ENCODE measurements at places on chromosomes 1 and 21. TPM values are rescaled to one million over a fixed set of nuclear protein-coding genes. Genes with fewer than 3 reads are reported as not detected.

The KCNJ15 gene
- total RNA-seq, result not detected

- H3K36me3 ChIP-seq, result no peaks in the 10 kb centered on the region
- H3K27ac ChIP-seq, result no peak overlapping the region
- no peak overlapping the region for H3K4me3 ChIP-seq
Measured at GRCh38 chr1:202317941-202318925, 23.5 kb downstream of the UBE2T start.

GRCh38 chr1:100428160-100428559, 75.9 kb downstream of the CDC14A start:
- no peaks in the 10 kb centered on the region for H3K36me3 ChIP-seq
- H3K27ac ChIP-seq, result no peak overlapping the region
- peaks cover under 1% of the 10 kb centered on the region for H3K4me1 ChIP-seq
- H3K4me3 ChIP-seq, result no peak overlapping the region
- DNase-seq, result no peak
- H3K27me3 ChIP-seq, result no peaks in the 10 kb centered on the region

The OLFML2B gene
- total RNA-seq, result 3.7 TPM

The DDAH1 gene
- 32.5 TPM for total RNA-seq

The S100A14 gene
- total RNA-seq, result not detected

GRCh38 chr1:93888900-93889299, 9.9 kb upstream of the DNTTIP2 start:
- H3K27ac ChIP-seq, result no peak overlapping the region
- H3K36me3 ChIP-seq, result peaks cover 16% of the 10 kb centered on the region
- peaks cover 13% of the 10 kb centered on the region for H3K4me1 ChIP-seq
- DNase-seq, result no peak

- DNase-seq, result peak; percentile 93
- H3K4me1 ChIP-seq, result peaks cover 10% of the 10 kb centered on the region
- no peak overlapping the region for H3K27ac ChIP-seq
- H3K4me3 ChIP-seq, result peak overlapping the region; percentile 26
- H3K27me3 ChIP-seq, result no peaks in the 10 kb centered on the region
Measured at GRCh38 chr1:156146020-156146768, 7.2 kb upstream of the SEMA4A start.

The TCHHL1 gene
- total RNA-seq, result not detected

- H3K27ac ChIP-seq, result no peak overlapping the region
- no peaks in the 10 kb centered on the region for H3K27me3 ChIP-seq
- H3K36me3 ChIP-seq, result peaks cover 15% of the 10 kb centered on the region
- no peak for DNase-seq
- no peaks in the 10 kb centered on the region for H3K4me1 ChIP-seq
Measured at GRCh38 chr1:41025979-41026819, 4.7 kb upstream of the SLFNL1 start.

DNA sequence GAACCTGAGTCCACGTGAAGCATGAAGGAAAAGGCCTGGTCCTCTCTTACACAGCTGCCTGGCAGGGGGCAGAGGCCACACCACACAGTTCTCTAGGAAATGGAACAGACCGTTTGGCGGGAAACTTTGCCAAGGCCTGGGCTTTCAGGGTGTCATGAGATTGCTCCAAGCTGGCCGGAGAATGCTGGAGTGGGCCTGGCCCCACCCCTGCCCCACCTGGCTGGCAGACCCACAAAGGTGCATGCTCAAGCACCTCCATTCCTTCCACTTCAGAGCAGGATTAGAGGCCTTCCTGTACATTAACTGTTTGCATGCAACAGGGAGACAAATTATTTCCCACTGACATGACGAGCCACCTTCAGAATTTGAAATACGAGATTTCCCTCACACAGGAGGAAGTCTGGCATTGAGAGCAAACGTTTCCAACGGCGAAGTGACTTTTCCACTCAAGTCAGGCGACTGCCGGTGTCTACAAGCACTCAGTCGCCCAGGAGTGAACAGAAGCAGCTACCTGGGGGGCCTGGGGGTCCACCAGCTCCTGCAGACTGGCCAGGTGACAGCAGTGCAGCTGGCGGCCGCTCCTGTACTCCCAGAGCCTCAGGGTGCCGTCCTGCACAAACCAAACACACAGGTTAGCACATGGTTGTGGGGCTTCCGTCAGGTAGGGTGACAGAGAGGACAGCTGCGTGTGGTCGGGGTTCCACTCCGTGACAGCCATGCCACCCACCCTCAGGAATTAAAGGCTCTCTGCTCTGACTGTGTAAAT, 24.0 kb downstream of the WDR4 start:
- DNase-seq, result no peak
- H3K4me3 ChIP-seq, result no peak overlapping the region
- peaks cover 89% of the 10 kb centered on the region for H3K36me3 ChIP-seq
- no peaks in the 10 kb centered on the region for H3K27me3 ChIP-seq
- H3K27ac ChIP-seq, result no peak overlapping the region

- no peak overlapping the region for H3K27ac ChIP-seq
- no peak for DNase-seq
- peaks cover 21% of the 10 kb centered on the region for H3K36me3 ChIP-seq
- no peak overlapping the region for H3K4me3 ChIP-seq
- H3K4me1 ChIP-seq, result peaks cover 29% of the 10 kb centered on the region
Measured at GRCh38 chr1:162709132-162709860, 77.0 kb downstream of the DDR2 start.

Data from A673 (cell line).